ENCODE measurements at places on chromosomes 6 and 20. TPM values are rescaled to one million over a fixed set of nuclear protein-coding genes. Genes with fewer than 3 reads are reported as not detected.
A peak's percentile ranks its signal among the peaks of the same experiment; 100 is the strongest.

- no peak for DNase-seq
Measured at GRCh38 chr6:110654096-110654820, 161.0 kb downstream of the CDK19 start.

Gene MUCL3
- polyA plus RNA-seq: not detected

DNA sequence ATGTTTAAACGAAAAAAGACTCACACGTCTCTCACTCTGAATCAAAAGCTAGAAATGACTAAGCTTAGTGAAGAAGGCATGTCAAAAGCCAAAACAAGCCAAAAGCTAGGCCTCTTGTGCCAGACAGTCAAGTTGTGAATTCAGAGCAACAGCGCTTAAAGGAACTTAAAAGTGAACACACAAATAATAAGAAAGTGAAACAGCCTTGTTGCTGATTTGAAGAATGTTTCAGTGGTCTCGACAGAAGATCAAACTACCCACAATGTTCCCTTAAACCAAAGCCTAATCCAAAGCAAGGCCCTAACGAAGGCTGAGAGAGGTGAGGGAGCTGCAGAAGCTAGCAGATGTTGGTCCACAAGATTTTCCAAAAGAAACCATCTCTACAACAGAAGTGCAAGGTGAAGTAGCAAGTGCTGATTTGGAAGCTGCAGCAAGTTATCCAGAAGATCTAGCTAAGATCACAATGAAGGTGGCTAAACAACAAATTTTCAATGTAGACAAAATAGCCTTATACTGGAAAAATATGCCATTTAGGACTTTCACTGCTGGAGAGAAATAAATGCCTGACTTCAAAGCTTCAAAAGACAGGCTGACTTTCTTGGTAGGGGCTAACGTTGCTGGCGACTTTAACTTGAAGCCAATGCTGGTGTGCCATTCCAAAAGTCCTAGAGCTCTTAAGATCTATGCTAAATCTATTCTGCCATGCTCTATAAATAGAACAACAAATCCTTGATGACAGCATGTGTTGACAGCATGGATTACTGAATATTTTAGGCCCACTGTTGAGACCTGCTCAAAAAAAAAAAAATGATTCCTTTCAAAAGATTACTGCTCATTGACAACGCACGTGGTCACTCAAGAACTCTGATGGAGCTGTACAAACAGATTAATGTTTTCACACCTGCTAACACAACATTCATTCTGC, 40.3 kb downstream of the SEC63 start:
- DNase-seq: no peak

GRCh38 chr20:41854765-41855164, 236.6 kb upstream of the CHD6 start:
- DNase-seq: no peak

DNA sequence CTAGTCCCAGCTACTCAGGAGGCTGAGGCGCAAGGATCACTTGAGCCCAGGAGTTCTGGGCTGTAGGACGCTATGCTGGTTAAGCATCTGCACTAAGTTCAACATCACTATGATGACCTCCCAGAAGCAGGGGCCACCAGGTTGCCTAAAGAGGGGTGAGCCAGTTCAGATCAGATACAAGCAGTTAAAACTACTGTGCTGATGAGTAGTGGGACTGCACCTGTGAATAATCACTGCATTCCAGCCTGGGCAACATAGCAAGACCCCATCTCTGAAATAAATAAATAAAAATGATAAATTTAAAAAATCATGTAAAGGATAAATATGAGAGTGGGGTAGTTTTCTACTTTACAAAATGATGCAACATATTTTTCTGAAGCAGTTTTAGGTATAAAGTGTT, 106.5 kb downstream of the TMEM170B start:
- DNase-seq: no peak

Gene EPPIN
- polyA plus RNA-seq: not detected

DNA sequence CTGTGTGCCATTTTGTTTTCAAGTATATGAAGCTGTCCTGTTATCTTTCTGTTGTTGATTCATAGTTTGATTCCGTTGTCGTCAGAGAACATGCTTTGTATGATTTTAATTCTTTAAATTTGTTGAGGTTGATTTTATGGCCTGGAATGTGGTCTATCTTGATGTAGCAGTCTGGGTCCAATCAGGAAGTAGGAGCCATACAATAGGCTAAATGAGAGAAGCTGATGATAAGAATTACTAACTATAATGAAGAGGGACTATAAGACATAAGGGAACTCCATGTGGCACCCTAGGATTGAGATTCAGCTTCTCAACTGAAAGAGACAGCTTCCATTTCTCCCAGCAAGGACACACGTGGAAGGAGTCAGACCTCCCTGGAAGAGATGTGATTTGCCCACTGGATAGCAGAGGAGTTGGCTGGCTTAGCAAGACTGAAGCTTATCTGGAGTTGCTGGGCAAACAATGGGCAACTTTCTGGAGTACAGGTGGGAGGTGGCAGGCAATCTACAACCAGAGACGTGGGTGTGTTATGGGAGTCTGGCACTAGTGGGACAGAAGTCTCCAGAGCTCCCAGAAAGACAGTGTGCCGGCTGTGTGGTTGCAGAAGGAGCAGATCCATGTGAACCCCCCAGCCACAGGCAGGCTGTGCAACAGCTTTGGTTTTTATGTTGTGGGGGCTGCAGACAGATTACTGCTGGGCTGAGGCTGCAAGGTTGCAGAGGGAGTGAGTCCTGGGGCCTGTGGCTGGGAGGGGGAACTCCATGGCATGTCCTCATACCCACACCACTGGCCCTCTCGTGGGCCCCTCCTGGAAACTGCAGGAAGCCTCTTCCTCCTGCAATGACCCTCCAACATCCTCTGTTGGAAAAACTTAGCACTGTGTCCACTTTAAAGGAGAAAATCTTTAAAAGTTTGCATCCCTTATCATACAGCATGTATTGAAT, 7.1 kb downstream of the ZNF831 start:
- DNase-seq: no peak

DNA sequence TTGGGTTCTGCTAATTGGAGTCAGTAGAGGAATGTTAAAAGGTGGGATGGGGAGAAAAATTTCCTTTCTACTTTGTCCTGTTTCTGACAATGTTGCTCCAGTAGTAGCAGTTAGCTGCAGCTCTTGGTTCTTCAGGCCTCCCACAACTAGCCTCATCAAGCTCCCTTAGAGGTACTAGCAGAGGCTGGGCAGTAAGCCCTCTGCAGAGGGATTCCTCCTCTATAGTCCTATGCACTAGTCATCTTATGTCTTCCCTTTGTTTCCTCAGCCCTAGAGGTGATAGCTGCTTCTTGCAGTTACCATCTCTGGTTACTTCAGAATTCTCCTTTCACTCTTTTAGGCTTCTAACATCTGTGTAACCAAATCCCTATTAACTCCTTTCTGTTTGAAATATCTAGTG, 99.8 kb downstream of the FILIP1 start:
- DNase-seq: no peak

GRCh38 chr6:41524634-41525011, 21.6 kb upstream of the FOXP4 start:
- DNase-seq: no peak

- DNase-seq: no peak
Measured at GRCh38 chr6:169777896-169778295, 26.5 kb downstream of the ERMARD start.

Gene RFX6
- polyA plus RNA-seq: not detected

- no peak for DNase-seq
Measured at GRCh38 chr6:24779416-24780016, 4.8 kb downstream of the GMNN start.

- no peak for DNase-seq
Measured at GRCh38 chr6:40194447-40195170, 260.3 kb upstream of the MOCS1 start.

- no peak for DNase-seq
Measured at GRCh38 chr6:156782691-156783320, 5.6 kb downstream of the ARID1B start.

GRCh38 chr6:156822747-156823206, 45.6 kb downstream of the ARID1B start:
- no peak for DNase-seq

DNA sequence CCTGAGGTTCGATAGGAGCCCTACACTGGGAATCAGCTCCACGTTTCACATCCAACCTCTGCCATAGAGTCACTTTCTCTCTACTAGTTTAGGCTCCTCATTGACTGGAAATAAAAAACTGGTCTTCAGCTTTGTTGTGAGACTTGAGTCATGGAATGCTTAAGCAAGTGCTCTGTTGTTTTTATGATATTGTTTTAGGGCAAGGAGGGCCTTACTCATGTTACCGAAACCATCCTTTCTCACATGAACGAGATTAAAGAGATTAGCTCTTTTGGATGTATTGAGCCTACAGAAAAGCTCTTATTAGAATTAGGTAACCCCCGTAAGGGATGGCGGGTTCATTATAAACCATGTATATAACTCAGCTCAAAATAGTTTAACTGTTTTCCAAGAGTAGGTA, 6.9 kb upstream of the MOCS1 start:
- no peak for DNase-seq

GRCh38 chr6:46078294-46078693, 51.5 kb upstream of the ENPP4 start:
- DNase-seq: no peak

DNA sequence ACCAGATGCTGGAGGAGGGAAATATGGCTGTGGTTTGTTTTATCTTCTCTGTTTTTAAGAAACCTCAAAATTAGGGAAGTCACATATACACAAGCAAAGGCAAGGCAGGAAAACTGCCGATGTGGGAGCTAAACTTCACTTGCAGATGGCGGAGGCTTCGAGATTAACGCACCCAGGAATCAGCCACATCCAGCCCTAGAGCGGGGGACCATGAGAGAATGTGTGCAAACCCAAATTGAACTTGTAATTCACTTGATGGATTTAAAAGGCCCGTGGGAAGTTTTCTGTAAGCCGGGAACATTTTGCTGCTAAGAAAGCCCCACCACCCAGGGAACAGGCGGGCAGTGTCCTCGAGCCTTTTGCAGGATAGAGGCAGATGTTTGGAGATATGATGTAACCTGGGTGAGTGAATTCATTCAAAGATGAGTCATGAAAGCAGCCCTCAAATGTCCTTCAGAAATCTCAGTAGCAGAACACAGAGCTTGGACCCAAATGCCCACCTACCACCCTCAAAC, 39.9 kb downstream of the PREX1 start:
- peak; percentile 37 for DNase-seq

Gene ERVFRD-1
- polyA plus RNA-seq: not detected

DNA sequence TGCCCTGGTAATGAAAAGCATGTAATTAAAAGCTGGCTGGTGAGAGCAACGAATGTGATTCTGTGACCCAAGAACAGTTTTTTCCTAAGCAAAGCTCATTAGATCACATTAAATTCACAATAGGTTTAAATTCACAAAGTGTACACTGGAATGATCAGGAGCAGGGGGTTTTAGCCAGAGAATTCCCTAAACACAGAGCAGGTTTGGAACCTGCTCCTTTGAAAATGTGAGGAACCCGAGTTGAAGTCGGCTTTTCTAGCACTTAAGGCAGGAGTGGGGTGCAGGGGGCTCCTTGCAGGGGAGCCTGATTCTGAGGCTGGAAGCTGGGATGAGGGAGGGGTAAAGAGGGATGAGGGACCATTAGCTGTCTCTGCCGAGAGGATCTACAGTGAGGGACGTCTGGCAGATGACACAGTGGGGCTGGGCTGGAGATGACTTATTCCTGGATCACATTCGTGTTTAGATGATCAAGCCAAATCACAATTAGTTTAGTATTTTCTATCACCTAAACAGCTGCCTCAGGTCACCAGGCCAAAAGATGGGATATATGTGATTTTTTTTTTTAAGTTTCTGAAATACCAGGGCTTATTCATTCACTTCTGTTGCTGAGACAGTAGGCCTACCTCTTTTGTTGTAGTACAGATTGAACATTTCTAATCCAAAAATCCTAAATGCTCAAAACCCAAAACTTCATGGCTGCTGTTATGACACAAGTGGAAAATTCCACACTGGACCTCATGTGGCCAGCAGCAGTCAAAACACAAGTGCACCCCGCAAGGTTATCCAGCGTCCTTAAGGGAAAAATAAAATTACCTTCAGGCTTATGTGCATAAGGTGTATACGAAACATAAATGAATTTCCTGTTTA, 93.1 kb upstream of the HIVEP1 start:
- no peak for DNase-seq

GRCh38 chr20:49792006-49792405, 20.6 kb upstream of the SLC9A8 start:
- DNase-seq: no peak

Gene C6orf52
- polyA plus RNA-seq: 0.28 TPM

DNA sequence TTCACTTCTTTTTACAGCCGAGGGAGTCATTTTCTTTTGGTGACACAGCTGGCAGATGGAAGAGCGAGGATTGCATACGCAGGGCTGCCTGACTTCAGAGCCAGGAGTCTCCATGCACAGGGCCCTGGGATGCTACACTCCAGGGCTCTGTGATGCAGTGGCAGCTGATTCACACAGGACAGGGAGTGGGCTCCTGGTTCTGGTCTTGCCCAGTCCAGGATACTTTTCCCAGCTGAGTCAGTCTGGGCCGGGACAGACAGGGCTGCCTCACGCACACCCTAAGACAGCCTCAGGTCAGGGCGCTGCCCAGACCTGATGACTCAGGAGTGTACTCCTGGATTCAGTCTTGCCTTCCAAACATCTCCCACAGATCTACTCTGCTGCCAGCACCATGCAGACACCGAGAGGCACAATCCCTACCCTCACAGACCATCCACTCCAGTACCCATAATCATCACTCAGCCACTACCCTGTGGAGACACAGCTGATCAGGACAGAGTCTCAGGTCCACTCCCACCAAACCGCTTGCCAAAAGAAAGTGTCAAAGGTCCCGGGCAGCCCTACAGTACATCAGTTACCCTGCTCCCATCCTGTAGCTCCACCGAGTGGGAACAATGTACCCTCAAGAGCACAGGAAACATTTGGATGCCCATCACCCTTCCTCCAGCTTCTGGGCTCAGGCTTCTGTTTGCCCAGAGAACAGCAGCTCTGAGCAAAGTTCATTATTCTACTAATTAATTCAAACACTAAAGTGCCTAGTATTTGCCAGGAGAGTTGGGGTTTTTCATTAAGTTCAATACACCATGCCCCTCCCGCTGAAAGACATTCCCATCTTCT, 11.5 kb downstream of the SDC4 start:
- DNase-seq: peak; percentile 95

GRCh38 chr6:143322386-143322785, 128.1 kb downstream of the ADAT2 start:
- no peak for DNase-seq

DNA sequence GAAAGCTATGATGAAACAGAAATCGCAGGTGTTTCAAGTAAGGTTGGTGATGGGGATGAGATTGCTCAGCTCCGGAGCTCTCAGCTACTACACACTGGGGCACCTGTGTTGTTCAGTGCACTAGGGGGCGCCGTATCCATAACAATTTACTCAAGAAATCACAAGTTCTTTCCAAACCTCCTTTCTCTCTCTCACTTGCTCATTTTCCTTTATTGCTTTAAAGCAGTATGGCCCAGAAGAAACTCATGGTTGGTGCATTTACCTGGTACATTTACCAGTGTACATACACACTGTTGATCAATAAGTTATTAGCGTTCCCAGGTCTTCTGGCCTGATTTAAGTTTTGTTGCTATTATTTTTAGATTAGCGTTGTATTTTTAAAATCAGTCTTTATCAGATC, 235.2 kb upstream of the TAB2 start:
- DNase-seq: no peak

All from BJ (cell line).